ENCODE measurements at places on chromosomes 1 and 21.

- no peak for DNase-seq
Observed at GRCh38 chr1:115314092-115314491, 24.0 kb downstream of the NGF start.

DNA sequence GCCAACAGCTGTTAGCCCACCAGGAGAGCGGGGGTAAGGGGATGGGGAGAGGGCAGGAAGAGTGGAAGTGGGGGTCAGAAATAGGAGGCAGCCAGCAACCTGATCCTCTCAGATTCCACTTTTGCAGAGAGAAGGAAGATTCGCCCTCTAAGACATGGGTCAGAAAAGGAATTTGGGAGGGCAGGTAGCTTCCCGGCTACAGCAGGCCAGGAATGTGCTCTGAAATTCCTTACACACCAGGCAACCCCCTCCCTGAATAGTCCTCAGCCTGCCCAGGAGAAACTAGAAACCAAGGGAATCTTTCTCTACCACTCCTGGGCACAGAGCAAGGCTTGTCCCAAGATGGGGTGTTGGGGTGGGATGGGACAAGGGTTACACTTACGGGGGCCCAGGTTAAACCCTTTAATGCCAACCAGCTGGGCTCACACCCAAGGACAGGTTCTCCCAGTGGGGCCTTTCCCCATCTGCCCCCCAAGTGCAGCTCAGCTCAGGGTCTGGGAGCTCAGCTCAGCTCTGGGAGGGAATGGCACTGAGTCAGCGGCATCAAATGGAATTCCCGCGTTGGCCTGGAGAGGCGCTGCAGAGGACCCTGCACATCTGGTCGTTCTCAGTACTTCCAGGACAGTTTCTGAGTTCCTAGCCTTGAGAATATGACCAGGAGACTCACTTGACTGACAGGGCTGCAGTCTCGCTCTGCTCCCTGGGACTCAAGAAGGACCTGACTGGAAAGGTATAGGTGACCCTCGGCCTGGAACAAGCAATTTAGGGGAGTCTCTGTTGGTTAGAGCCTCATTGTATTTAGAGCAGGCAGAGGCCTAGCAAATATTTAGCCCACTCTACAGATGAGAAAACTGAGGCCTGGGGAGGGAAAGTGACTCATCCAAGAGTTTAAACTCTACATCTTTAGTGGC, 761 bp downstream of the TNNT2 start:
- no peak for DNase-seq

GRCh38 chr1:54649921-54650320, 8.3 kb downstream of the MROH7 start:
- DNase-seq, result no peak

- no peak for DNase-seq
Observed at GRCh38 chr1:172342584-172343239, 77.8 kb upstream of the C1orf105 start.

GRCh38 chr1:181676269-181676668, 193.0 kb downstream of the CACNA1E start:
- no peak for DNase-seq

All from stimulated activated CD4-positive, alpha-beta T cell treated with anti-CD3 and anti-CD28 coated beads, Interleukin-15, amount 100 ng/mL, for 48 hours (primary cell).